Cardiac muscle cell (in vitro differentiated cells and primary cell): ENCODE measurements at places on chromosomes 7 and 10. TPM values are rescaled to one million over a fixed set of nuclear protein-coding genes. Genes with fewer than 3 reads are reported as not detected.

GRCh38 chr10:114626841-114627240 lies 31.2 kb downstream of the ABLIM1 start:
- no peak for DNase-seq

CNPY1 gene
- 0.15 TPM in 1 of 2 replicates, not detected in the other for total RNA-seq

- no peak for DNase-seq
These were observed 8.2 kb upstream of the CFAP69 start for GRCh38 chr7:90236721-90237289.

DNA sequence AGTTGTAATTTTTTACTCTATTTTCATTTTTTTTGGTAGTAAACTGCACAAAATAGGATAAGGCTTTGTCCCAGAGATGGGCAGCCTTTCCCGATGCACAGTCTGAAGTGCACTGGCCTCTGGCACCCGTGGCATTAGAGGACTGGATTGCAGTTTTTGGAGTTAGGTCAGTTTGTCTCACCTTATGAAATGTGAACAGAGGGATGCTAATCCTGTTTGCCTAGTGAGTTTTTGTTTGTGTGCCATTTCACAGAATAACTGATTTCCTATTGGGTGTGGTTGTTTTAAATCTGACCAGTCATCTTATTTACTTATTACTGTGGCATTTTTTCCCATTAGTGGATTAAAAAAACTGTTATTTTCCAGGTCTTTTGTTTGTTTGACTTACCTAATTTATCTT lies 109.5 kb upstream of the GATA3 start:
- DNase-seq, result no peak

DNA sequence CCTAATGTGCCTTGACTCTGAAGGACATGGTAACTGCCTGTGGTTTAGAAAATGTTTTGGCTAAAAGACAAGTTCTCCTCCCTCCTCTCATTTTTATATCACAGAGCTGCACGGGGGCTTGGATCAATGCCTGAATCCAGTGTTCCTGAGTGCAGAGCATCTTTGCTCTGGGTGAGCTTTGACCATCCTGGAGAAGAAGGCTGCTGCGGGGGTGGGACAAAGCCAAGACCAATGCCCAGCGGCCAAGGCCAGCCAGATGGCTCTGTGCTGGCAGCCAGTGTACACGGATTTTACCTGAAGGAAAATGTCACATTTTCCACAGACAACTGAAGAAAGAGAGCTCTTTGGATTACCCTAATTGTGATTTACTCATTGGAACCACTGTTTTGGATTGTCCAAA lies 102.0 kb upstream of the TARP start:
- no peak for DNase-seq

GRCh38 chr7:47451851-47452205 lies 130.1 kb downstream of the TNS3 start:
- DNase-seq, result no peak

LRRD1 gene
- total RNA-seq, result 0.51 and 0.60 TPM in 2 replicates

DNA sequence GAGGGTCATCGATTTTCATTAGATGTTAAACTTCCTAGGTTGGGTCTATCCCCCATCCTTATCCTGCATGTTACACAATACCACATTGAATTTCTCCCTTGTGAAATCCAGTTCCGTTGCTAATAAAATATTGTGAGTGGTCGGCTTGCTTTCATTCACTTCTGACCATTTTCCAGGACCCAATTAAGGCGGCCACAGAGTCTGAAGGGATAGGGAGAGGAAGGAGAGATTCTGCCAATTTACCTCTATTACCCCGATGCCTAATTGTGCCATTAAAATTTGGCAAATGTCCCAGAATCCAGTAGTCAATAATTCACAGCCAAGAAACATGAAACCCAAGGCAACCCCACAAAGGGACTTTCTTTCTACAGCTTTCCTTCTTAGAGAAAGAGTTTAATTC lies 129.9 kb downstream of the IPMK start:
- no peak for DNase-seq

FGF8 gene
- 5.7 and 12.8 TPM in 2 replicates for total RNA-seq

- DNase-seq, result peak; percentile 51
These were observed 22.8 kb downstream of the RGR start for GRCh38 chr10:84267503-84268126.

- no peak for DNase-seq
These were observed 20.4 kb downstream of the ZNF365 start for GRCh38 chr10:62394556-62395018.

DNA sequence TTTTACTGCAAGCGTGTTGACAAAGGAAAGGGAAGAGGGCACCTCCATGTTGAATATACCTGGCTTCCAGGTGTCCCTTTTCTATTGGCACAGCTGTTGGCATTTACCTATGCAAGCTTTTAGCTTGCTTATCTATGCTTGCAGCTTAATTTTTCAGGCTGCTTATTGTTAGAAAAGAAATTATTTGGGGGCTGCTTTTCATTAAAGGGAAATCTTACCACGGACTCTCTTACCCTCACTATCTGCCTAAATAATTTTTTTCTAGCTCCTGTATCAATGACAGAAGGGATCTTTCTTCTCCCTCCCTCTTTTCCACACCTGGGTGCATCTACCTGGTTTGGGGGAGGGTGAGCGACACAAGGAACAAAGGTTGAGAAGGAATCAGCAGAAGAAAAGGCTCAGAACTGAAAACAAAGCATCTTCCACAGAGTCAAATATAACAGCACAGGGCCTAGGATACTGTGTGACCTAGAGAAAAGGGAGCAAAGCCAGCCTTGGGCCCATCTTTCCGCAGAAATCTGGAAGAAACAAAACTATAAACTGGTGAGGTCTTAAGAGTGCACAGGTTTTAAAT lies 15.2 kb upstream of the GJC3 start:
- no peak for DNase-seq

DNA sequence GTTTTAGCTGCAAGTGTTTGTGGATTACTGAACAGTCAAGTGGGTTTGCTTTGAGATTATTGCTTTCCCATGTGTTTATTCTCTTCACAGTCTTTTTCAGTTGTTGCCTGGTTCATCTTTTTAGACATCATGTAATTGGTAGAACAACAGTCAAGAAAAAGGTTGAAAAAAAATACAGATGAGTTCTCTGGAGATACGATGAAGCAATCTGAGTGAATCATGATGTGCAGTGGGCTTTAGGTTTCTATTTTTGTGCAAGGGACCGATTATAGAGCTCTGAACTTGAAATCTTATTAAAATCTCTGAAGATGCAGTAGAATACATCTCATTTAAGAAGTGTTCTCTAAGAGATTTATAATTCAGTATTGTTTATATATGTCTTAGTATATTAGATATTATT lies 145.7 kb downstream of the SDK1 start:
- DNase-seq, result no peak

ANKRD30A gene
- not detected in 2 replicates for total RNA-seq

COL1A2 gene
- 76.6 and 116 TPM in 2 replicates for total RNA-seq

DNA sequence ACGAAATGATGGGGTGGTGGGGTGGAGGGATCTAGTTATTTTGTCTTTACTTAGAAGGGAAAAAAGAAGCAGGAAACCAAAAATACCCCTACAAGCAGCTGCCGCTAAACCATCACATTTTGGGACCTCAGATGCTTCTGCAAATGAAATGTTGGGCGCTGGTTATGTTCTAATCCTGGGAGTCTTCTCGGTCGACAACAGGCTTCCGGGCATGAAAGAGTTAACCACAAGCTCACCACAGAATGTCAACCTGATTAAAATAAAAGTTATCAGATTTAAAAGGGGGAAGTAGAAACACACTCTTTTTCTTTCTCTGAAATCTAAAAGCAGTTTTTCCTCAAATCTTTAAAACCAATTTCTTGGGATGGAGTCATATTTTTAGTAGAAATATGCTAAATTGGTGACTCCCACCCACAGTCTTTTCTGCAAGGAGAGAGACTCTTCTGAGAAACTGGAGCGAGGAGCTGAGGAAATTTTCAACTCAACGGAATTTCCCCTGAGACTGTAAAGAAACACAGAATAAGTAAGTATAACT lies 16.8 kb downstream of the IL2RA start:
- DNase-seq, result no peak

DNA sequence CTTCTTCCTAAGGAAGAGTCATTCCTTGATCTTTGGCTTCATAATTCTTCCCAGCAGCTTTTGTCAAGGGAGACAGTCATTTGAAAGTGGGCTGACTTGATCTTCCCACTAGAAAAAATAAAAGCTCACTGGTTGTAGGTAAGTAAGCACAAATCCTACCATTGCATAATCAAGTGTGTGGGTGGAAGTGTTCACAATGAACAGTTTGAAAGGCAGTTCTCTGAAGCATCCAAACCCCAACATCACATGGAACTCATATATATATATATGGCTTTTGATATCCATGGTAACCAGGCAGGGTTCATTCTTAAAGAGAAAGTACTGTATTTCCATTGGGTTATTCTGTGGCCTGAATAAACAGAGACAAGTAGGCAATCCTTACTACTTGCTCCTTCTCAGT lies 51.6 kb downstream of the ARMH3 start:
- no peak for DNase-seq

GRCh38 chr7:70477036-70478010 lies 654.6 kb upstream of the GALNT17 start:
- peak; percentile 38 for DNase-seq

DNA sequence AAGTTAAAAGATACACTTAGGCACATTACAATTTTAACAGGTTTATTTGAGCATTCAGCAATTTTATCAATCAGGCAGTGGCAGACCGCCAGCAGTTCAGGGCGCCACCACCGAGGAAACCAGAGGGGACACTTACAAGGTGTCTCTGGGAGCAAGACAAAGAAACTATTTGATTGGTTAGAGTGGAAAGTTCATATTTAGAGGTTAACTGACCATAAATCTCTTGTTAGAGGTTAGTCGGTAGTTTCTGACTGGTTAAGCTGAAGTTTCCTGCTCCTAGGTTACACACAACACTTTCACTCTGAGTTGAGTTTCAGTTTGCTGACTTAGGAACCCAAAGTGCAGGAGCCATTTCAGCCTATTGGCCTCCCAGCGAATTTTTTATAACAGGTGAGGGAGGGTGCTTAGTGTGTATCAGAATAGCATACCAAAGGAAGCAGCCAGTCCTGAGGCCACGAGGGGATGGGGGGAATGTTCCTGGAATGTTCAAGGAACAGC lies 10.8 kb upstream of the PVRIG start:
- no peak for DNase-seq

DOCK1 gene
- total RNA-seq, result 22.3 and 30.6 TPM in 2 replicates

CREB5 gene
- total RNA-seq, result 2.9 and 4.6 TPM in 2 replicates

SPAG6 gene
- total RNA-seq, result not detected in 2 replicates

GRCh38 chr10:88500656-88501055 lies 82.5 kb downstream of the RNLS start:
- no peak for DNase-seq

PNLIPRP1 gene
- total RNA-seq, result not detected in 2 replicates

DNA sequence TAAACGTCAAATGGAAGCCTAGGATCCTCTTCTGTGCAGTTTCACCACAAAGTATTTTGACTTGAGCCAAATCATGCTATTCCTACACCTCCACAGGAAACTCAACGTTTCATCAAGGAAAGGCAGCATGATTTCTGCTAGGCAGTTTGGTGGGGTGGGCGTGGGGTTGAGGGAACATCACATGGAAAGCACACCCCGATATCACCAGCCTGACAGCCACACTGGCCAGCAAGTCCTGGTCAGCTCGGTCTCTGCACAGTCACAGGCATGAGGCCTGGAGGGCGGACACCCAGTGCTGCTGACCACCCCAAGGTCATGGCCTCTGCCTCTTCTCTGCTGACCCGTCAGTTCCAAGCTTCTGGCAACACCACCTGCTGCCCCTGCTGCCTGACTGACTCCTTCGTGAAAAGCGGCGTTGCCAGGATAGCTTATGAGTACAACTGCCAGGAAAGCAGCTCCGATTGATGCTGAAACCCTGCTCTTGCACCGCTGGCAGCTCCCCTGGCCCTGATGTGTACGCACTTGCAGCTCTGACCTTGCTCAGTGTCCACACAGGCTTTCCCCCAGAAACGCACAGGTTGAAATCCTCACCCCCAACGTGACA lies 171.5 kb downstream of the DIP2C start:
- DNase-seq, result no peak

SFXN4 gene
- 21.4 and 25.9 TPM in 2 replicates for total RNA-seq

ITPRID1 gene
- total RNA-seq, result not detected in 2 replicates

ZNF727 gene
- total RNA-seq, result not detected in 2 replicates

- no peak for DNase-seq
These were observed 6.9 kb downstream of the CREM start for GRCh38 chr10:35133586-35133985.

- DNase-seq, result no peak
These were observed 424.1 kb upstream of the NPVF start for GRCh38 chr7:25652366-25652765.

- DNase-seq, result no peak
These were observed 229.8 kb downstream of the DNAJB6 start for GRCh38 chr7:157566631-157567006.

- DNase-seq, result no peak
These were observed 1.9 kb downstream of the COBL start for GRCh38 chr7:51314726-51315125.
